Trophoblast cell (in vitro differentiated cells and primary cell): ENCODE measurements at places on chromosomes 13 and 19.

- H3K4me3 ChIP-seq: no peak overlapping the region
- no peaks in the 10 kb centered on the region for H3K36me3 ChIP-seq
- no peak for DNase-seq
These were observed 167.5 kb downstream of the URI1 start for GRCh38 chr19:30109565-30109964.

- no peak for DNase-seq
- H3K36me3 ChIP-seq: no peaks in the 10 kb centered on the region
- H3K4me3 ChIP-seq: no peak overlapping the region
- no peak overlapping the region for H3K27ac ChIP-seq
- no peaks in the 10 kb centered on the region for H3K4me1 ChIP-seq
These were observed 14.6 kb upstream of the SIN3B start for GRCh38 chr19:16814526-16815100.

GRCh38 chr19:43672061-43672679 is 2.2 kb upstream of the PLAUR start:
- H3K4me1 ChIP-seq: peaks cover 10% of the 10 kb centered on the region
- peaks cover 4% of the 10 kb centered on the region for H3K27me3 ChIP-seq
- H3K36me3 ChIP-seq: no peaks in the 10 kb centered on the region
- DNase-seq: no peak

DNA sequence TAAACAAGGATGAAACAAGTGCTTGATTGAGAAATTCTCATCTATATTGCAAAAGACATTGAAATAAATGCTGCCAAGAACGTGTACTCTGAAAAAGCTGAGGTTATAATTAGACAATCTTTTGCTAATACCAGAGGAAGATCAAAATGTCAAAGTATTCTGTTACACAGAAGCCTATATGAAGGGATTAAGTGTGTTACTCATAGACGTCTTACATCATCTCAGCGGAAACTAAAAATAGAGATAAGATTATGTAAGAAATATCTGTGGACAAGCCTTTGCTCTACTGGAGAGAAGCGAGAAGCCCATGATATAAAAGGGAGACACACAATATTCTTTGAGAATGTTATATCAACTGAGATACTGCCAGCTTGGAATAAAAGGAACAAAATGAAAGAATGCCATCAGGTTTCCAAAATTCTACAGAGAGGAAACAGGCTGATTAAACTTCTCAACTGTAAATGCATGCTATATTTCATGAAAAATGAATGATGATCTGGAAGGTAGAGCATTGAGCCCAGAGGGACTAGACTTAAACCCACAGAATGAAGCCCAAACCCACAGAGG is 699.0 kb downstream of the GPC5 start:
- no peaks in the 10 kb centered on the region for H3K27me3 ChIP-seq
- peak; percentile 3 for DNase-seq
- no peaks in the 10 kb centered on the region for H3K36me3 ChIP-seq
- no peaks in the 10 kb centered on the region for H3K4me1 ChIP-seq

GRCh38 chr13:110911880-110912279 is 3.0 kb downstream of the ANKRD10 start:
- DNase-seq: no peak
- no peak overlapping the region for H3K27ac ChIP-seq
- H3K4me1 ChIP-seq: peaks cover 6% of the 10 kb centered on the region
- H3K4me3 ChIP-seq: no peak overlapping the region

- H3K27me3 ChIP-seq: no peaks in the 10 kb centered on the region
- H3K4me1 ChIP-seq: no peaks in the 10 kb centered on the region
- H3K27ac ChIP-seq: no peak overlapping the region
- H3K36me3 ChIP-seq: peaks cover 24% of the 10 kb centered on the region
- H3K4me3 ChIP-seq: no peak overlapping the region
- no peak for DNase-seq
These were observed 62.0 kb downstream of the PARP4 start for GRCh38 chr13:24450530-24450929.

- no peaks in the 10 kb centered on the region for H3K36me3 ChIP-seq
- peaks cover 20% of the 10 kb centered on the region for H3K4me1 ChIP-seq
- H3K27me3 ChIP-seq: no peaks in the 10 kb centered on the region
- H3K27ac ChIP-seq: no peak overlapping the region
- DNase-seq: no peak
- H3K4me3 ChIP-seq: no peak overlapping the region
These were observed 45.8 kb downstream of the GAS6 start for GRCh38 chr13:113817860-113818691.

DNA sequence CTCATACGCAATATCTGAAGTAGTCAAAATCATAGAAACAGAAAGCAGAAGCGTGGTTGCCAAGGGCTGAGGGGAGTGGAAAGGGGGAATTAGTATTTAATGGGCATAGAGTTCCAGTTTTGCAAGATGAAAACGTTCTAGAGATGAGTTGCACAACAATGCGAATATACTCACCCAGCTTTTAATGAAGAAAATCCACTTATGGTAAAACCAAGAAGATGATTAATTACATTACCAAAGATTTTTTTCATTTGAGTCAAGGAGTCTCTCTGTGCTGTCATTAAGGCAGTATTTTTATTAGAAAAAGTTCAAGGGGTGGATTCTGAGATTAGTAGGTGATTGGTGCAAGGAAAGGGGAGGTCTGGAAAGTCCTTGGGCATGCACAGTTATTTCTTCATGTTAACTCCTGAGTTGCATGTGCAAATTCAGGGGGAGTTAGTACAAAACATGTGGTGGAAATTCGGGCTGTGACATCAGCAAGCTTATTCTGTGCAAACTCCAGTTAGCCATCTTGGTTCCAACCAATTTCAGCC is 6.9 kb upstream of the CBY2 start:
- H3K4me3 ChIP-seq: no peak overlapping the region
- no peak overlapping the region for H3K27ac ChIP-seq
- H3K27me3 ChIP-seq: no peaks in the 10 kb centered on the region
- no peaks in the 10 kb centered on the region for H3K4me1 ChIP-seq
